Hematopoietic multipotent progenitor cell treated with erythropoietin and hydrocortisone succinate and interleukin-3 and kit ligand, for 4 days (in vitro differentiated cells): ENCODE measurements at places on chromosomes 12 and 14.

DNA sequence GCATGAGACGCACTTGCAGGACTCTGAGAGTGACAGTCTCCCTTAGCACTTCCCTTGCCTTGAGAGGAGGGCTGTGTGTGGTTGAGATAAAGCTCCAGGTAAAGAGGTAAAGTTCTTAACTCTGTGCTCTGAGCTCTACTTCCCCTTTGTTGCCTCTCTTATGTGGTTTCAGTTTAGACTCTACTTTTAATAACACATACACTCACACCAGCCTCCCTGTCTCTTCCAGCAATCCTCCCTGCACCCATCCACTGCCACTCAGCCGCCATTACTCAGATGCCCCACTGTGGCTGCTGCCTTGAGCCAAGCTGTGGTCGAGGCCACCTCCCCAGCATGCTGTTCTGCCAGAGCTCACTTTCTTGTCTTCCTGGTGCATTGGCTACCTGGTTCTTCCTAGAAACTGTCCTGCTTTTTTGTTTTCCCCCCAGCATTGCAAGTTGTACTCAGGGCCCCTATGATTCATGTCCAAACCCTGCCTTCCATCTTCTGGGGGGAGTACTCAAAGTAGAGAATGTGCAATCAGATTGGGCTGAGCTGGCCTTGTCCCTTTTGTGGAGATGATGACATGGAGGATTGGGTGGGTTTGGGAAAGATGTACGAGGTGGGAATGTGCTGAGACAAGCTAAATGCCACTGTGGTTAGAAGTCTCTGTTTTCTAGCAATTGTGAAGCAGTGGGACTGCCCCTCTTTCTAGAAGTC lies 115.5 kb upstream of the PARP11 start:
- DNase-seq = peak; percentile 61

GRCh38 chr12:126889501-126889900 lies 1377.5 kb upstream of the TMEM132C start:
- no peak for DNase-seq

- DNase-seq = no peak
Observed at GRCh38 chr14:99790978-99791376, 2.2 kb upstream of the EML1 start.

GRCh38 chr14:68975667-68976066 lies 3.4 kb downstream of the ACTN1 start:
- no peak for DNase-seq

DNA sequence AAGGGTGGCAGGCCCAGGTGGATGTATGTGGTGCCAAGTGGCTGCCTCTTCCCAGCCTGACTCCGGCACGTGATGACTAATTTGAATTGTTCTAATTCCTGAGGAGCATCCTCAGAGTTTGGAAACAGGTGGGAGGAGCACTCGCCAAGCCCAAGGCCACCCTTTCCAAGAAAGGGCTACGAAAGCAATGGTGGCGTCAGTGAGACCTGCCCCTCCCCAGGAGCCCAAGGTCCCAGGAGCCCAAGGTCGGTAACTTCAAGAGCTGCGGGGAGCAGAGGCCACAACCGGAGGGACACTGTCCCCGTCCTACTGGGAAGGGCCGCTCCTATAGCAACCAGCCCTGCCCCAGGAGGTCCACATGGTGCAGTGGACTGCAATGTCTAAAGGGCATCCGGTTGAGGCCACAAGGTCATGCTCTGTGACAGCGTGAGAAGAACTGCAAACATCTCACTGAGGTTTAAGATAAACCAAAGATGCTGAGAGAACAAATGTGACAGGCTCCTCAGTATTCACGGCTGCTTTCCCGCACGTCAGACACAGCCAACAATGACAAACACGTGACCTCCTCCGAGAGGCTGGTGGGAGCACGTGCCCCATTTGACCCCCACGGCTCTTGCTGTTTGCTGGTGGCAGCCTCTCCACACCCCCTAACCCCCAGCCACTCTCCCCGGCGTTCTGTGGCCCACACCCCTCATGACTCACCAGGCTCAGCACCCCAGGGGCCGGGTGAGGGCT lies 79.6 kb downstream of the ITPK1 start:
- no peak for DNase-seq

DNA sequence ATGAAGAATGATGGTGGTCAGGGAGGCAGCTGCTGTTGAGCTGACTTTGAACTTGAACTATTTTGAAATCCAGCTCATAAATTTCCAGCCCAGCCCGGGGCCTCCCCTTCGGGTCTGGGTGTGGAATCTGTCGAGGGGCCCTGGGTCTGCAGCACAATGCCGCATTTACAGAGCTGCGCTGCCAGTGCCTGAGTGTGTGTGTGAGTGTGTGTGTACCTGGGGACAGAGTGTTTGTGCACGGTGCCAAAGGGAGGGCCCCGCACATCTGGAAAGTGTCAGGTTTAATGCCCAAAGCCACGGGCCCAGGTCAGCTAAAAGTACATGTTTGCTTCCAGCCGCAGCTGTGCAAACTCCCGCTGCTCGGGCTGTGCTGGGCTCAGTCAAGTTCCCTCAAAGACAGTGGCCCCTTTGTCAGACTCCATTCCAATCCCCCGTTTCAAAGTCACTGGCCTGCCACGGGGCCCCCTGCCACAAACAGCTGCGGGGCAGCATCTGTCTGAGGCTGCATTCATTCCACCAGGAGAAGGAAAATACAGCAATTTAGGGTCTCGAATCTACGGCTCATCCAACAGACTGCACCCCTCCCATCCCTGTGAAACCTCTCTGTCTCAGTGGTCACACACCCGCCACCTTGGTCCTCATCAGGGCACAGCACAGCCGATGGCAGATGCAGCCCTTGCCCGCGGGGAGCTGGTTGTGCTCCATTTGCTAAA lies 16.3 kb upstream of the RFLNA start:
- no peak for DNase-seq

DNA sequence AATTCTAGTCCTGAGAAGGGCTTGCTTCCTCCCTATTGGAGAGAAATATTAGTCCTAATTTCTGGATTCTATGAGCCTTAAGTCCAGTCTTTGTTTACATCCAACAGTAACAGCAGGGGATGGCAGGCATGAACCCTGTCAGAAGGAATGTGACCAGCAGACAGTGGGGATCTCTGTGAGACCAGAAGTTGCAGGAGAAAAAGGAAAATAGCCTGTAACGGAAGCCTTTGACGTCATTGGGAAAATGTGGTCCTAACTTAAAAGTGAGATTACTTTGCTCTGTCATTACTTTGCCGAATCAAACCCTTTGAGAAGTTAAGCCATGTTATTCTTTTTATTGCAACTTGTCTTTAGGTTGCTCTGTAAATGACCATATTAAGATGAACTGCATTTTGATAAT lies 218.2 kb upstream of the PRICKLE1 start:
- no peak for DNase-seq

GRCh38 chr12:49550693-49551252 lies 11.9 kb downstream of the KCNH3 start:
- no peak for DNase-seq

DNA sequence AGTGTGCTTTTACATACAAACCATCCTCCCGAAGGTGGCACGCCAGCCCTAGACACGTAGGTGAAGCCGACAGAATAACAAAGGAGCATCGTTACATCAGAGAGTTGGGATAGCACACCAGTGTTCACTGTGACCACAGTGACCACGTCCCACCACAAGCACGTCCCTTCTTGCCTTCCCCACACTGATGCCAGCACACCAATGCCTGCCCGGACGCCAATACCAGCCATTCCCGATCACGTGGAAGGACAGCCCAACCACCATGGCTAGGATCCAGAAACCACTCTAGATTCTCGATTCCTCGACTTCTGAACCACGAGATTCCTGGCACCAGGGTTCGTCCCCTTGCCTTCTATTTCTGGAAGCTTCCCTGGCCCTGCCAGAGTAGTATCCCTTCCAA lies 48.0 kb upstream of the GPR68 start:
- no peak for DNase-seq

DNA sequence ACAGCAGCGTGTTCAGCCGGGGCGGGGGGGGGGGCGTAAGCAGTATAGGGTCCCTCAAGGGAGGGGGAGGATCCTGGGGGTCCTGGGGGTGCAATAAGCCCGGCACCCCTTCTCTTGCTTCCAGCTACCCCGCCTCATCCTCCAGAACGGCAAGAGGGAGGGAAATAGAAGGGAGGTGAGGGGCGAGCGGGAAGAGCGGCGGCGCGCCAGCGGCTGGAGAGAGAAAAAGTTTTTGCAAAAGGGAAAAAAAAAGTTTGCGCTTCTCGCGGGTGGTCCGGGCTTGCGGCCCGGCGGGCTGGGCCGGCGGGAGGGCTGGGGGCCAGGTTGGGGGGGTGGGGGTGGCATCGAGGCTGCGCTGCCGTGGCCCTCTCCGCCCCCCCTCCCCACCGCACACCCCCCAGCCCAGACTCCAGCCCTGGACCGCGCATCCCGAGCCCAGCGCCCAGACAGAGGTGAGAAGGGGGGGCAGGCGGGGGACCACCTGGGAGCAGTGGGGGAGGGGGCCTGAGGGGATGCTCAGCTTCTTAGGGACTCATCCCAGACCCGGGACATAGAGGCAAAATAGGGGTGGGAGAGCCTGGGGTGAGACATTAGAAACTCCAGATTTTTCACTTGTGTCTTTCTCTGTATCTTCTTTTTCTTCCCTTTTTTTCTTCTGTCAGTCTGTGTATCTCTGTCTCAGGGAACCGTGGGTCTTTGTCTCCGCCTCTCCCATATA lies at the start of gene GLI1:
Gene GLI1 (plus strand): TSS at position 36 of the 718 bp plus-strand sequence. CDS start 3,907 bp downstream, outside the sequence.
- no peak for DNase-seq

- DNase-seq = no peak
Observed at GRCh38 chr12:32884962-32885361, 11.6 kb downstream of the PKP2 start.

GRCh38 chr14:85519661-85520305 lies 10.2 kb upstream of the FLRT2 start:
- no peak for DNase-seq

DNA sequence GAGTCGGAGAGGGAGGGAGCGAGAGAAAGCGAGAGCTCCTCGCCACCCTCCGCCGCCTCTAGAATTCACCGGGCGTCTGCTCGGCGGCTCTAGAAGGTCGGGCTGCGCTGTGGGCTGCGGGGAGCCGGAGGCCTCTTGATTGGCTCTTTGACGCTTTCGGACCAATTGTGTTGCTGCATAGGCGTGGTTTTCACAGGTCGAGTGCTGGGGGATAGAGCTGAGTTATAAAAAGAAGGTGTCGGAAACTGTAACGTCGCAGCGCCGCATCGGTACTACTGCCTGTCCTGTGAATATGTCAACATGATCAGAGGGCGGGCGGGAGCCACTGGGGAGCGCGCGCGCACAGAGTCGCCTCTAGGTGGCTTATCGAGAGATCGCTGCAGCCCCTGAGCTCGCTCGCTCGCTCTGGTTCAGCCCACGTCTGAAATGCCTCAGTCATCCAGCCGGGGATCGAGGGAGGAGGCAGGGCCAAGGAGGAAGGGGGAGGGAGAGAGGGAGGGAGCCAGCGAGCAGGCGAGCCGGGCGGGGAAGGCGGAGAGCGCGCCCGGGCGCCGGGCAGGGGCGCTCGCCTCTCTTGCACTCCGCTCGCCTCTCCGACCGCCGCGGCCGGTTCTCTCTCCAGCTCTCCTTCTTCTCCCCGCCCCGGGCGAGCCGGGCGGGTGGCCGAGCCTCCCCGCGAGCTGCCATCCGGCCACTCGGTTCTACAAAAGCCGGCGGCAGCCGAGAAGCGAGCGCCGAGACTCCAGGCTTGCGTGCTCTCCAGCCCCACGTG lies at the start of gene TBX3:
Gene TBX3 (minus strand): TSS at position 78 of the 772 bp plus-strand sequence. CDS start 975 bp downstream, outside the sequence.
- peak; percentile 81 for DNase-seq

DNA sequence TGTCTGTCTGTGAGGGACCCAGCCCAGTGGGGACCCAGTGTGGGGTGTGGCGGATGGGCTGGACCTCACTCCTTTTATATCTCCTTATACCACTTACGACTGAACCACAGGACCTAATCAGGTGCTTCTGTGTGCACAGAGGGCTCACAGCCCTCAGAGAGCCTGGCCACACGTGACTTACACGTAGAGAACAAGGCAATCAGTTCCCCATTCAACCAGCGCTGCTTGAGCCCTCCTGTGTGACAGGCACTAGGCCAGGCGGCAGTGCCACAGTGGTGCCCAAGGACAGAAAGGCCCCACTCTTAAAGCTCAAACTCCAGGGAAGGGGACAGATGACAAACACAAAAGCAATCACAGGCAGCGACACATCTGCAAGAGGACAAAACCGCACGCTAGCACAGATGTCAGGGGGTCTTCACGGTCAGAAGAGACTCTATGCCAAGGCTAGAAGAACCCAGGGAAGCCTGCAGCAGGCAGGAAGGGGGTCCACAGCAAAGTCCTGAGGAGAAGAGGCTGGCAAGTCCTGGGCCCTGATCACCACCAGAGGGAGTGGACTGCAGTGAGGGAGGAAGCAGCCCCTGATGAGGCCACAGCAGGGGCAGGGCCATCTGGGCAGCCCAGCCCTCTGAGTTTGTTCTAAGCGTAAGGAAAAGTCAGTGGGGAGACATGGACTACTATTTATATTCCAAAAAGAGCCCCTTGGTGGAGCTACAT lies 39.3 kb downstream of the SETD3 start:
- DNase-seq = peak; percentile 42

DNA sequence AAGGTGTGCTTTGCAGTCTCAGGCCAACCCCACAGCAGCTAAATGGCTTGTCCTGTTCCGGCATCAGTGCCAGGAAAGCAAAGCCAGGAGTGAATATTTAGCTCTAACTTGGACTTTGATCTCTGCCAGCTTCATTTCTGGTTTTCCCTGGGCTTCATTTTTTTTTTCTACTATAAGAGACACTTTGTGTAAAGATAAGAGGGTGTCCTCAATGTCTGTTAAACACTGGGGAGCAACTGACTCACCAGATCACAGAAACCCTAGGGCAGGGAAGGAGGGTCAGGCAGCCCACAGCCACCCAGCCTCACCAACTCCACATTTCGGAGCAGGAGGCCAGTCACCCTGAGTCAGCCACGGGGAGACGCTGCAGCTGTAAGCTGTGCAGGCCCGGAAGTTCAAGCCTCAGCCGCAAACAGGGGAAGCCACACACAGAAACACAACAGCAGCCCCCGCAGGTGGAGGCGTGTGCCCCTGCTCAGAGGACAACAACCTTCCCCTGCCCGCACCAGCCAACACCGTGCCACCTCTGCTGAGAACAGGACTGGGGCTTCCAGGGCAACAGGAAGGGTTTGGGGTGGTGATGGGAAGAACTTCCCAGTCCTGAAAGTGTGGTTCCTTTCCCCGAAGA lies 6.3 kb downstream of the TNFRSF1A start:
- peak; percentile 94 for DNase-seq

- no peak for DNase-seq
Observed at GRCh38 chr12:16228067-16228466, 49.4 kb downstream of the SLC15A5 start.

DNA sequence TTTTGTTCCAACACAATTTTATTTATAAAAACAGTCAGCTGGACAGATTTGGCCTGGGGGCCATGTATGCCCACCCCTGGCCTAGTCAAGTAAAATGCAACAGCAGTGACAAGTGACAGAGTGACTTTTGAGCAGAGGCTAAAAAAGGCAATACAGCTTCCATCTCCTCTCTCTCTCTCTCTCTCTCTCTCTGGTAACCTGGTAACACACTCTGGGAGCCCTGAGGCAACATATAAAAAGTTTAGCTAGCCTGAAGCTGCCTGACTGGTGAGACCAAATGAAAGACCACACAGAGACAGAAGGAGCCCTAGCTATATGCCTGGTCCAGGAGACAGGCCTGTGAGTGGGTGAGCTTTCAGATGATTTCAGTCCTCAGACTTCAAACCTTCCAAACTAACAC lies 105.4 kb downstream of the DENND5B start:
- no peak for DNase-seq
